CD4-positive, alpha-beta T cell treated with Interferon gamma for 1 hour (primary cell): ENCODE measurements at places on chromosomes 2 and 18.

DNA sequence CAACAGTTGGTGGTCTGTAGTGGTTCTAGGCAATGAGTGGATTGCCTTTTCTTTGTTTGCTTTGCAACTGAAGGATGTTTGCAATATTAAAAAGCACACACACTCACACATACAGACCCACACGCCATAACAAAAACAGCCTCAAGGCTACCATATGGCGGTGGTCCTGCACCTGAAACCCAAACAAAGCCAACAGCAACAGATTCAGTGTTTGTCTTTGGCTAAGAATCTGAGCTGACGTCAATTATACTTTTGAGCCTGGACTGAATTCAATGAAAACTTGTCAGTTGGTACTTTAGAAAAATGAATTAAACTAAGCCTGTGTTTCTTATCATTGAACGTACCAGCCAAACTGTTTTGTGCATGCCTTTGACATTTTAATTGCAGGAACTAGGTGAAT lies 65.0 kb upstream of the NYAP2 start:
- no peak for DNase-seq

GRCh38 chr18:55385770-55386169 lies 202.2 kb downstream of the TCF4 start:
- no peak for DNase-seq

DNA sequence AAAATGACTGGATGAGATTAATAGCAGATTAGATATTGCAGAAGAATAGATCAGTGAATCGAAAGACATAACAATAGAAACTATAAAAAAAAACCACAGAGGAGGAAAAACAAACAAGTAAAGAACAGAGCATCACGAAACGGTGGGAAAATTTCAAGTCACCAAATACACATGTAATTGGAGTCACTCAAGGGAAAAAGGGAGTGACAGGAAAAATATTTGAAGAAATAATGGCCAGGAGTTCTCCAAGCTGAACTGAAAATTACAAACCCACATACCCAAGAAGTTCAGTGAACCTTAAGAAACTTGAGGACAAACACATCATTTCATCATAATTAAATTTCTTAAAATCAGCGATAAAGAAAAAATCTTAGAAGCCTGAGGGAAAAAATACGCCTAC lies 11.0 kb upstream of the IL1R1 start:
- DNase-seq, result no peak

DNA sequence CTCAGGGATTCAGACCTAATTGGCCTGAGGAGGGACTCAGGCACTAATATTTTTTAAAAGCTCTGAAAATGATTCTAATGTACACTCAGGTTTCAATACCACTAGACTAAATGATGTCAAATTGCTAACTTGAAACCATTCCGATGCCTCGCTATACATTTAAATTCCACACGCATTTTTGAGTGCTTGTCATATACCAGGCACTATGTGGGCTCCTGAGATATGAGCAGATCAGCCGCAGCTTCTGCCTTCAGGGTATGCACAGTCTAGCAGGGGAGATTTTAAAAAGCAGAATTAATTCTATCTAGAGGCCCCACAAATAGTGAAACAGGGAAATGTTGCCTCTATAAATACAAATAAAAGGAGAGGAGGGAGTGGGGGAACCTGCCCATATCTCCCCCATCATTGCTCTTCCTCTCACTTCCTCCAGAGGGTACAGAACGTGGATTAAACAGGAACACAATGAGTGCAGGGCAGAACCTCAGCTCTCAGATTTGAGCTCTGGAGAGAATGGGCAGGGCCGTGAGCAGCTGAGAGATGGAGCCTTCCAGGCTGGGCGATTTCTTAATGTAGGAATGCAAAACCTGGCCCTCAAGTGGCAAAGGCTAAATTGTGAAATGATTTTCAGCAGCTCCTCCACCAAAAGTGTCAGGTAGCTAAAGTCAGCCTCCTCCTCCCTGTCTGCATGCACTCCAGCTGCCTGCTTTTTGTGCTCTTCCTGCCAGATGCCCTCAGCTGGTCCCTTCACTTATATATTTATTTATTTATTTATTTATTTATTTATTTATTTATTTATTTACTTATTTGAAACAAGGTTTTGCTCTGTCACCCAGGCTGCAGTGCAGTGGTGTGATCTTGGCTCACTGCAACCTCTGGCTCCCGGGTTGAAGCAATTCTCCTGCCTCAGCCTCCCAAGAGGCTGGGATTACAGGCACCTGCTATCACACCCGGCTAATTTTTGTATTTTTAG lies 24.6 kb upstream of the LBH start:
- no peak for DNase-seq

GRCh38 chr18:5979971-5980457 lies 84.7 kb upstream of the TMEM200C start:
- DNase-seq, result no peak

- DNase-seq, result no peak
Observed at GRCh38 chr2:195322324-195322723, 334.7 kb upstream of the SLC39A10 start.

DNA sequence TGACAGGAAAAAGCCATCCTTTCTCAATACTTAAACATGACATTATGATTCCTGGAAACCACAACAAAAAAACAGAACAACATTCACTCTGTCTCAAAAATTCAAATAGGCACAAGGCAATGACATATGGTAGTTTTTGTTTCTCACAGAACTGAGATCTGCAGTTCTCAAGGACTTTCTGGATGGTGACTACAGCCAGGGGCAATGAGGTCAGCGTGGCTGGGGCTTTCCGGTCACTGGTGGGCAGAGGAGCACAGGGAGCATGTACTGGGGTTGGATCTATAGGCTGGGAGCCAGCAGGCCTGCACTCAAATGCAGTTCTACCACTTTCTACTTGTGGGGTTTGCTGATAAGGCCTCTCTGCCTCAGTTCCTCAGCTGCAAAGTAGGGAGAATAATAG lies 72.0 kb downstream of the CTAGE1 start:
- DNase-seq, result no peak

- no peak for DNase-seq
Observed at GRCh38 chr2:204900910-204901309, 355.6 kb downstream of the PARD3B start.

GRCh38 chr2:109264595-109265328 lies 135.8 kb downstream of the SH3RF3 start:
- DNase-seq, result no peak
